ENCODE measurements at places on chromosomes 13 and 19.

- no peak for DNase-seq
Observed at GRCh38 chr13:28630869-28631268, 28.1 kb upstream of the POMP start.

DNA sequence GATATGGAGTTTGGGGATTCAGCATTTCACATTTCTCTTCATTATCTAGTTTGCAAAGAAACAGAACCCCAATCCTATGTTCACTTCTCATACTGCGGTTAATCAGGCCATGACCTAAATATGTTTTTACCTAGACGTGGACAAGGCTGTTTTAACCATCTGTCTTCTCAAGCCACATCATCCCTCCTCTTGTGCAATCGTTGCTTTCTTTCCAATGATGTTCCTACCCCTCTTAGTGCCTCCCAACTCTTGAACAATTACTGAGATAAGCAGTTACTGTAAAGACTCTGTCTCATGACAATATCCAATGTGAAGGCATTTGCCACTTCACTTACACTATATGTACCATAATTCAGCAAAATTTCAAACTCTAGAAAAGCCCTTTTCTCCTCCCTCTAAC lies 406.2 kb downstream of the LIG4 start:
- no peak for DNase-seq

DNA sequence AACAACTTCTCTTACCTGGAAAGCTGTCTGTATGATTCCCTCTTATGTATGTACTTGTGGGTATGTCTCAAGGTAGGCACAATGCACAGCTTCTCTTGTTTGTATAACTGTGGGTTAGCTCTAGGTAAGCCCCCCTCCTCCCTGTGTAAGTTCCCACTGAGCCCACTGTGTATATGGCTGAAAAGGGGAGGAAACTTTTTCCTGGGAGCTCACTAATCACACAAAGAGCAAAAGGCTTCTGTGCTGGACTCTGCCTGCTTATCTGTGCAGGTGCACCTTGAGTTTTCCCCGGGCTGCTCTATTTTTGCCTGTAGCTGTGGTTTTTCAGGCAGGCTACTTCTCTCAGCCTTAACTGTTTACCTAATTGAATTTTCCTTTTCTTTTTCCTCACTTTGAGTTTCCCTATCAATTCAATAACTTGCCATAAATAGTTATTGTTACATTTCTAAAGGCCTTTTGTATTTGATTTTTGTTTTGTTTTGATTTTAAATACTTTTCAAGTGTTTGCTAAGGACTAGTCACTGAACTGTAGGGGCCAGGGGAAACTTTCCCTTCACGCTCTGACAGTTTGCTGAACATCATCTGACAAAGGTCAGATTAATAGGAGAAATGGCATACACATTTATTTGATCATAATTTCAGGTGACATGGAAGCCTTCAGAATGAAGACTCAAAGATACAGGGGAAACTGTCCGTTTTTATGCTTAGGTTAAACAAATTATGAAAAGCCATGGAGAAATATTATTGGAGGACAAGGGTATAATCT lies 423.5 kb upstream of the ATXN8OS start:
- DNase-seq: peak; percentile 50

GRCh38 chr13:69980799-69981198 lies 126.8 kb upstream of the ATXN8OS start:
- no peak for DNase-seq

- DNase-seq: no peak
Observed at GRCh38 chr19:7868326-7868670, 5.9 kb downstream of the PRR36 start.

- no peak for DNase-seq
Observed at GRCh38 chr19:16615808-16616207, 12.2 kb downstream of the MED26 start.

GRCh38 chr19:49528211-49528771 lies 488 bp downstream of the RCN3 start:
- DNase-seq: no peak

- DNase-seq: no peak
Observed at GRCh38 chr19:38710928-38711725, 33.1 kb downstream of the CAPN12 start.

DNA sequence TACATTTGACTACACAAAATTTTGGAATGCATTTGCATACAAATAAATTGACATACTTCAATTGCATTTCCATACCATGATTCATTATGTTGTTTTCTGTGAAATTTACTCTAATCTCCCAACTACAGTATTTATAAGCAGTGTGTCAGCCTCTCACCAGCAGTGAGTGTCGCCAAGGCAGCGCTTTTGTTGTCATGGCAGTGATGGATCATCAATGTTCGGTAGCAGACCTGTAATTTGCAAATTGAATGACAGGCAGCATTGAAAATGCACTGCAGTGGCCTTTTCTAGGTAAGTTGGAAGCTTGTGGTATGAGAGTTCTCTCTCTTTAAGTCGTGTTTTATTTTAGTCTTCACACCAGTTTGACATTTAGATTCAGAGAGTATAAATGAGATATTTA lies 534.1 kb downstream of the PCDH17 start:
- DNase-seq: peak; percentile 58

GRCh38 chr19:48644355-48644754 lies 1.6 kb downstream of the CA11 start:
- no peak for DNase-seq

- DNase-seq: no peak
Observed at GRCh38 chr19:2055931-2056836, 5.1 kb upstream of the MKNK2 start.

DNA sequence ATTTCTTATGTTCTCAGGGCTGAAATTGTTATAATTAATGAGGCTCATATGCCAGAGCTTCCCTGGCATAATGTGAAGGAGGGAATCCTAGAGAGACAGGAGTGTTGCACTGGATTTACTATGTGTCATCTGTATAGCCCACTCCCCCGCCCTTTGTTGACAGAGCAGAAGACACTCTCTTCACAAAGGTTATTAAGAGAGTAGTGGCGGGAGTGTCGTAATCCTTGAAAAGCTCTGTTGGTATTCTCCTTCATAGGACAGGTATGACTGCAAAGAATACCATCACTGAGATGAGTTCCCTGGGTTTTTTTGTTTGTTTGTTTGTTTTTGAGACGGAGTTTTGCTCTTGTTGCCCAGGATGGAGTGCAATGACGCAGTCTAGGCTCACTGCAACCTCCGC lies 14.0 kb downstream of the ZNF121 start:
- DNase-seq: no peak

- DNase-seq: no peak
Observed at GRCh38 chr13:111662451-111662850, 342.0 kb downstream of the TEX29 start.

DNA sequence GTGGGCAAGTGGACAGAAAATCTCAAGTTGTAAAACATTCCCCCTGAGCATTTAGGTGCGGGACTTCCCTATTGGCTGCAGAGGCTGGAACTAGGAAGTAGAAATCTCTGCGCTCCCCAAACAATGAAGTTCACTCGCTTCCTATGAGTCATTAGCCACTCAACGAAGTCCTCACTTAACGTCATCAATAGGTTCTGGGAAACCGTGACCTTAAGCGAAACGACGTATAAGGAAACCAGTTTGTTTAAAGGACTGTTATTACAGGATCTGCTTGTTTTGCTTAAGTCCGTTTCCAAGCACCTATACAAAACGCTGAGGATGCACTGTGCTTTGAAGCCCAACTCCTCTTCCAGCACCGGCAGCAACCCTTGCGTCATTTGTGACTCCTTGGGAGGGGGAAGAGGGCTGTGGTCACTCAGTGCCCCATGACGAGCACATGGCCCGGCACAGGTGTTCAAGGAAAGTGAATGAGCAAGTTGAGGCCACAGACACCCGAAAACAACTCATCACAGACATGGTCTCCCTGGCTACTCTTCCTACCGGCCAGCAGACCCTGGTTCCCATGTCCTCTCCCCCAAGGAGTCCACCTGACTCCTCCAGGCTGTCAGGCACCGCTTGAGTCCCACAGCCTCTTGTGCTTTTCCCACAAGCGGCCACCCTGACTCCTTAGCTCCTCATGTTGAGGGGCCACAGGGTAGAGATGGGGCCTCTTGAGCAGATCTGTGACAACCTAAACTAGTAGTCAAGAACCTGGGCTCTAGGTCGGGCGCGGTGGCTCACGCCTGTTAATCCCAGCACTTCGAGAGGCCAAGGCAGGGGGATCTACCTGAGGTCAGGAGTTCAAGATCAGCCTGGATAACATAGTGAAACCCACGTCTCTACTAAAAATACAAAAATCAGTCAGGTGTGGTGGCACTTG lies 4.8 kb downstream of the RPS16 start:
- DNase-seq: no peak

DNA sequence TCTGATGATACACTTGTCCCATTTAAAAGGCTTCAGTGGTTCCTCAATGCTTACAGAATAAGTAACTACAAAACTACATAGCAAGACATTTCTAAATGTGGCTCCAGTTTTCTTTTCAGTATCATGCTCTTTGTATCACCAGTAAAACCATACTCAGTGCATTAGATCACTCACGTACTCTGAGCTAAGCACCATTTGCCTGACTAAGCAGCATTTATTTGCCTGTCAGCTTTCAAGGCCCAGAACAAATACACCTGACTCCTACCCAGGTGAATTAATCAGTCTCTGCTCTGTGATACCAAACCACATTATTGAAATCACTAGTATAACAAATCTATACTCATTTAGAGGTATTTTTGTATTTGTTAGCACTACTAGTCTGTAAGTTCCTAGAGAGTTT lies 47.4 kb upstream of the PCDH20 start:
- peak; percentile 35 for DNase-seq

GRCh38 chr13:98492335-98493041 lies 84.4 kb downstream of the STK24 start:
- DNase-seq: no peak

DNA sequence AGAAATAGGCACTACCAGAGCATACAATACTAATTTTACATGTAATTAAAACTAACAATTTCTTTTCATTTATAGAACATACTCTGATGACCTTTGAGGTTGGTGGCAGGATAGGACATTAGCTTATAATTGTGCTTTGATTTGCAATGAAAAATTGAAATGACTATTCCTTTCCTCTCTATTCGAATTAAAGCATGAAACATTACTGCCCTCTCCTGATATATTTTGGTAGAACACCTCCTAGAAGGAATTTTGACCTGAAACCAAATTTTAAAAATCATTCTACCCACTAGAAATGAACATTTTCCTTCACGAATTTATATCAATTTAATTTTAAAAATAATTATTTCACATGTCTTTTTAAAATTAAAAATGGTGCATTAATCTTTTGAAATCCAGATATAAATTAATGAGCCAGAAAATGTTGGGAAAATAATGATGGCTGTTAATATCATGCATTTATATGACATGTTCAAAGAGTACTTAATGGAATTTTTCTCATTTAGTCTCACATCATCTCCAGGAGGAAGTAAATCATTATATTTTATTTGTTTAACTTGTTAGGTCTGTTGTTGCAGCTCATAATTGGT lies 556.3 kb upstream of the ARGLU1 start:
- peak; percentile 42 for DNase-seq

DNA sequence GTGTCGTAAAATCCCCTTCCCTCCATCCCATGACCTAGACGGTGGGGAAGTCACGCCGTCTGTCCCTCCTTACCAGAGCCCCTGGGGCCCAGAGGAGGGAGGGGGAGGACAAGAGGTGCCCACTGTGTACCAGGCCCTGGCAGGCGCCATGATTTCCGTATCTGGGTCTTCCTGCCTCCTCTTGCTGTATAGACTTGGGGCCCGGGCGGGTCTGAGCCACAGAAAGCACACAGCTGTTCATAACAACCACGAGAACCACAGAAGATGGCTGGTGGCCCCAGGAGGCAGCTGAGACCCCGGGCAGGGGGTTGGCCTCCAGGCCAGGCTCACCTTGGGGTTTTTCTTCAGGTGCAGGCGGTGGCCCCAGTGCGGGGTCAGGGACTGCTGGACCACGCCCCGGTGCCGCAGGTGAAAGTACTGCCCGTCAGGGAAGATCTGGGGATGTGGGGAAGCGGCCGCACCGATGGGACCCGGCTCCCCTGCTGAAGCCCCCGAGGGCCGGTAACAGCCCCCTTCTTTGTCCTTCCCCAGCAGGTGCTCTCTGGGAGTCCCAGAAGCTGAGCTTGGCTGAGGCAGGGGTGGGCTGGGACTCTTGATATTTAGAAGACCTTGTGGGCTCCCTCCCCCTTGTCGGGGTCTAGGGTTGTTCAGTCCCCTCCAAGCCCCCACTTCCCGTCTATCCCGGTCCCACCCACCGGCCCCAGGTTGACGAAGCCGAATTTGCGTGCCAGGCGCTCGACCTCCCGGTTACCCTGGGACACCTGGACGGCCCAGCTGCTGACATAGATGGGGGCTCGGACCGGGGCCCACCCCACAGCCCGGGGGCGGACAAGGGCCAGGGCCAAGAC lies 463 bp downstream of the PCSK4 start:
- no peak for DNase-seq

GRCh38 chr13:114027046-114027715 lies 53.3 kb upstream of the C13orf46 start:
- no peak for DNase-seq

- no peak for DNase-seq
Observed at GRCh38 chr19:46761418-46761831, 15.2 kb upstream of the STRN4 start.

- DNase-seq: no peak
Observed at GRCh38 chr19:2678044-2678671, 24.3 kb downstream of the GNG7 start.

DNA sequence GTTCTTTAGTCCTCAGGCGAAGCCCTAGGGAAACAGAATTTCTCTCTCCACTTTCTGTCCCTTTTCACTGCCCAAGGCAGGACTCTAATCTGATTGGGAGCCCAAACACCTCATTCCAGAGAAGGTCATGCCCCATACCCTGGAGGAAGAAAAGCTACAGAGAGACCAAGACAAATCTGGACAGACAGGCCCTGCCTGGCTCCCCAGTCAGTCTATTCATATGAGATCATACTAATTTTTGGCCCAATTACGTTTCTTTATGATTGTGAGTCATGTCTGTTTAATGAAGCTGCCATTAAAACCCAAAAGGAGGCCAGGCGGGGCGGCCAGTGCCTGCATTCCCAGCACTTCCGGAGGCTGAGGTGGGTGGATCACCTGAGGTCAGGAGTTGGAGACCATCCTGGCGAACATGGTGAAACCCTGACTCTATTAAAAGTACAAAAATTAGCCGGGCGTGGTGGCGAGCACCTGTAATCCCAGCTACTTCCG lies 3.3 kb upstream of the AP3D1 start:
- no peak for DNase-seq

DNA sequence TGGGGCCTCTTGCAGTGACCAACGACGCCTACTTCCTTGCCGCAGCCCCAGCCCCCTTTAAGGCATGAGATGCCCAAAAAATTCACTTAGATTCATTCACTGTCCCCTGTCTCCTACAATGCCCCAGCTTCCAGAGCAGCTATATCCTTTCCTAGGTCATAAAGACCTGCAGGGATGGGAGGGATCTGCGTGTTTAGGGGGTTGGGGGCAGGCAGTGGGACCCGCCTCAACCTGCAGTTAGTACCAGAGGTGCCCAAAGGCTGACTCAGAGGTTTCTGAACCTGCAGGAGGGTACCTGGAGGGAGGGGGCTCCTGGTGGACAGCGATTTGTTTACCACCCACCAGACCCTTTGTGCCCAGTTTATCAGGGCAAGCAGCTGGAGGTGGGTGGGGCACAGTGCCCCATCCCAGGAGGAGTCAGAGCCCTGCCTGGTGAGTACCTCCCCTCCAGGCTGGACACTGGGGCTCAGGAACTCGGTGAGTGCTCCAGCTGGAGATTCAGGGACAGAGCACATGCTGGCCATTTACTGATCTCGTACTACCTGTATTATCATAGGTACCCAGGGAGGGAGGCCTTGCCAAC lies 10.1 kb downstream of the RPS28 start:
- DNase-seq: no peak

- DNase-seq: no peak
Observed at GRCh38 chr19:17969096-17969792, 2.3 kb downstream of the KCNN1 start.

Data from NCI-H345 (cell line).